GM12864 (cell line): ENCODE measurements at places on chromosomes 6 and 20.
A peak's percentile ranks its signal among the peaks of the same experiment; 100 is the strongest.

- DNase-seq: no peak
Observed at GRCh38 chr6:6859105-6859504, 248.7 kb upstream of the RREB1 start.

- DNase-seq: peak; percentile 30
Observed at GRCh38 chr20:53154540-53154939, 182.4 kb downstream of the TSHZ2 start.

GRCh38 chr6:110542311-110543024 is 66.1 kb upstream of the SLC22A16 start:
- DNase-seq: no peak

- DNase-seq: no peak
Observed at GRCh38 chr6:134117409-134117808, 65.0 kb upstream of the SLC2A12 start.

DNA sequence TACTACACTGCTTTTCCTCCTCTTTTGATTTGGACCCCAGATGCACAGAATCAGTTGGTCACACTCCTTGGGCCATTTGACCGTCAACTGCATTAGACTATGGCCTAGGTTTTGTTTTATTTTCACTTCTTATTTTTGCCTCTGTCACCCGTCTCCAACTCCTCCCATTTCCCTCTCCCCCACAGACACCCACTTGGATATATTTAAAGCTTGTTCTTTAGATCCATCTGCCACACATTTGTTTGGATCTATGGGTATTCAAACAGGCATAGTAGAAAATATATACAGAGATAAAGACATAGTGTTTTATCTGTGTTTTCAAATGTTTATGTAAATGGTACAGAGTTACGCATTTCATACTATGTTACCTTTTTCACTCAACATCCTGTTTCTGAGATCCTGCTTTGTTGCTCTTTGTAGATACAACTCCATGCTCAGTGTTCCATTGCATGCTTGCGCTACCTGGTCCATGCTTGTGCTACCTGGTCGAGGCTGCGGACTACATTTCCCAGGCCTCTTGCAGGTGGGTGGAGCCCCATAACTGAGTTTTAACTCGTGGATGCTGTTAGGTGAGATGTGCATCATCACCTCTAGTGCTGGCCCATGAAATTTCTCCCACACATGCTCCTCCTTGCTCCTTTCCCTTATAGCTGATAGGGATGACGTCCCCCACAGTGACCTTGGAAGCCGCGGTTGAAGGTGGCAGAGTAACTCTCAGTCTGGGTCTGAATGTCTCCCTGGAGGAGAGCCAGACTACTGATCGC is 11.5 kb upstream of the PREX1 start:
- no peak for DNase-seq

DNA sequence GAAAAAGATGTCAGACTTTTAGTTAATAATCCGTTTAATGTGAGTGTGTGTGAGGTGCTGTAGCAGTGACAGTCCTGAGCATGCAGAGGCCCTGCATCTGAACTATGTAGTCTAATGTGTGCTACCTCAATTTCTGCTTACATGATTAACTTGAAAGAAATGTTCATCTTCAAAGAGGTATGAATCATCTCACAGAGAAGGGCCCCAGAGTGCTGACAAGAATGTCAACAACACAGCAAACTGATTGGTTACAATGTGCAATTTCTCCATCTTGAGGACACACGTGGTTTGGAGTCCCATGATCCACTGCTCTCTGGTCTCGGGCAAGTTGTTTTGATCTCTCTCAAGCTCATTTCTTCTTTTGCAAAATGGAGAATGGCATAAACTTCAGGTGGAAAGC is 61.7 kb upstream of the EMILIN3 start:
- DNase-seq: no peak

DNA sequence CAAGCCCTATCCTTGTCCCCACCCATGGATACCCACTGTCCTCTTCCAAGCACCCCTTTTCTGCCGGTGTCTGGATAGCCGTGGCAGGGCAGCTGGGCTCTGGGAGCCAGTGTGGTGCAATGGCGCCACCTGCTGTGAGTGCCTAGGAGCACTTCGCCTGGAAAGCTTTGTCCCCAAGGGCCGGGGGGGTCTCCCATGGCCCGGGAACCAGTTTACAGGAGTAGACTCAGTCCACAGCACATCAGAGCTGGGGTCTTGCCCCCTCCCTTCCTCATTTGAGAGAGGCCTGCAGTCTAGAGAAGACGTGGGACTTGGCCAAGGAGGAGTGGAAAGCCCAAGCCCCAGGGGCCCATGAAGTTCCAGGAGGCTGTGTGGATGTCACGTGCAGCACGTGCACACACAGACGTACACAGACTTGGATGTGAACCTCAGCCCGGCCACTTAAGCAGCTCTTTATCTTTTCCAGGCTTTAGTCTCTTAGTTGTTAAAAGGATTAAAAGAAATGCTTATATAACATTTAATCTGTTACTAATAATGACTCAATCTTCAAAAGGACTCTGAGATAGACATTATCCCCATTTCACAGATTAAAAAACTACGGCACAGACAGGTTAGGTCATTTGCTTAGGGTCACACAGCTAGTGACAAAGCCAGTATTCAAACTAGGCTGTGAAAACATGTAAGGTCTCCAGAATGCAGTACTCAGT is 40.9 kb upstream of the CDH22 start:
- no peak for DNase-seq

DNA sequence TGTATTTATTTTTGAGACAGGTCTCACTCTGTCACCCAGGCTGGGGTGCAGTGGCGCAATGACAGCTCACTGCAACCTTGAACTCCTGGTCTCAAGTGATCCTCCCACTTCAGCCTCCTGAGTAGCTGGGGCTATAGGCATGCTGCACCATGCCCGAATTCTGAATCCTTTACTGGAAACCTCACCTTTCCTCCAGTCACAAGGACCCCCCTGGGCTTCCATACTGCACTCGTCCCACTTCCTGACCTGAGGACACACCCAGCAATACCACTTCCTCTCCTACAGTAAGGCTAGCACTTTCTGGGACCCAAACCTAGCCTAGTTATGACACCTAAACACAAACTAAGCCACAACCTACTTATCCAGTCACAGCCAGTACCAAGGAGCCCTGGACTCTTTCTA is 68.2 kb downstream of the FAM217A start:
- no peak for DNase-seq

GRCh38 chr6:79403563-79403962 is 133.7 kb downstream of the LCA5 start:
- no peak for DNase-seq

- no peak for DNase-seq
Observed at GRCh38 chr6:33808641-33809180, 4.9 kb upstream of the MLN start.

DNA sequence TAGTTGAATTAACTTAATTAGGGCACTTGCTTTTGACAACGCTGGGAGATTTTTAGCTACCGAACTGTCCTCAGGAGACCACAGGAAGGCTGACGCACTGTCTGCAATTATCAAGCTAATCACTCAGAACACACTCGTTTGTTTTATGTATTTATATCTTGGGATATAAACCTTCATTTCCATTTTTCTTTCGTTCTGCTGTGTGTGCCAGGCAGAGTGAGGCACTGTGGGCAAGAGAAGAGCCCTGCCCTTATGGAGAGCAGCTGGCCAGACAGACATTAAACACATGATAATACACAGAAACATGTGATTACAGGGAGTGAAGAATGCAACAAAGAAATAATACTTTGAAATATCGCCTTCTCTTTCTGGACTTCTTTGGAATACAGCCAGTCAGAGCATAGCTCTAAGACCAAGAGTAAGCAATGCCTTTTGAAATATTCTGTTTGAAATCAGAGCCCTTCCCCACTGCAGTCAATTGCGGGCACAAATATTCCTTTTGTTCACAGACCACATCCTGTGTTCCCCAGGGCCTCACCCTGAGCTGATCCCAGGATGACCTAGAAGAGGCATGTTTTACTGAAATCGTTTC is 96.8 kb downstream of the ANKRD60 start:
- DNase-seq: no peak

DNA sequence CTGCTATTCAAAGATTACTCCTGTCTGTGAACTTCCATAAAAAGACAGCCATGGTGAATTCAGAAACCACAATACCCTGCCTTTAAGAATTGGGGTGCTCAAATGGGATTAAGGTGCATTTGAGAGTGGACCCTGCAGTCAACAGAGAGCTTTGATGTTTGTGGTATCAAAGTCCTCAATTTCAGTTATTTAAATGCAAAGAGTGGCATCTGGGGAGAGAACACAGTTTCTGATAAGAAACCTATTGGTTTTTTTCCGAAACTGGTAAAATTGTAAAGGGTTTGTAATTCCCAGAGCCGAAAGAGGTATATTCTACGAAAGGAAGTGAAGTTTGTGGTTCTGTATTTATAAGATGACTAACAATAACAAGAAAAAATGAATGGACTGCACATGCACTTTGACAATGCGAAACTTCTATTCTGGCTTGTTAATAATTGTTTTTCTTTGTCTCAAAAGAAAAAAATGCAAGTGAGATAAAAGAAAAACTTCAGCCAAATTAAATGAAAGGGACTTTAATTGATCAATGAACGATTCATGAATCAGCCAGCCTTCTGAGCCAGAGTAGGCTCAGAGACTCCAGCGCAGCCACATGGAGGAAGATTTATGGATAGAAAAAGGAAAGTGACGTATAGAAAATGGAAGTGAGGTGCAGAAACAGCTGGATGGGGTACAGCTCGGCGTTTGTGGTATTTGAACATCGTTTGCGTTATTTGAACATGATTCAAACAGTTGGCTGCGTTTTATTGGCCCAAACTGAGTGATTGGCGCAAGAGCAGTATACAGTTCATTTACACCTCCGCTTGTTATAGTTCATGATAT is 70.5 kb upstream of the DUSP22 start:
- no peak for DNase-seq

DNA sequence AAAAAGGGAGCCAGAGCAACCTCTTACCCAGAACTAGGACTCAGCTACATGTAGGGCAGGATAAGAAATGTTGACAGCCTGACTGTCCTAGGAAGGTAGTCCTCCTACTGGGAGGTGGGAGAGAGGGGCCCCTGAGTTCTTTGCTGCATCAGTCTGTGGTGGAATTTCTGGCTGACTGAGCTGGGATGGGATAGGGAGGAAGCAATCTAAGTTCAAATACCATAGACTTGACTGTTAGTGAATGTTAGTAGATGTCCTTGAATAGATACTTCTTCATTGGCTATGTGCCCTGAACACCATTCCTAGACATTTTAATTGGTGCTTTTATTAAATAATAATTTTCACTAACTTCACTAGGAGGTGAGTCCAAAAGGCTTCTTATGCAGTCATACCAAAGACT is 1343.6 kb upstream of the CITED2 start:
- DNase-seq: no peak

DNA sequence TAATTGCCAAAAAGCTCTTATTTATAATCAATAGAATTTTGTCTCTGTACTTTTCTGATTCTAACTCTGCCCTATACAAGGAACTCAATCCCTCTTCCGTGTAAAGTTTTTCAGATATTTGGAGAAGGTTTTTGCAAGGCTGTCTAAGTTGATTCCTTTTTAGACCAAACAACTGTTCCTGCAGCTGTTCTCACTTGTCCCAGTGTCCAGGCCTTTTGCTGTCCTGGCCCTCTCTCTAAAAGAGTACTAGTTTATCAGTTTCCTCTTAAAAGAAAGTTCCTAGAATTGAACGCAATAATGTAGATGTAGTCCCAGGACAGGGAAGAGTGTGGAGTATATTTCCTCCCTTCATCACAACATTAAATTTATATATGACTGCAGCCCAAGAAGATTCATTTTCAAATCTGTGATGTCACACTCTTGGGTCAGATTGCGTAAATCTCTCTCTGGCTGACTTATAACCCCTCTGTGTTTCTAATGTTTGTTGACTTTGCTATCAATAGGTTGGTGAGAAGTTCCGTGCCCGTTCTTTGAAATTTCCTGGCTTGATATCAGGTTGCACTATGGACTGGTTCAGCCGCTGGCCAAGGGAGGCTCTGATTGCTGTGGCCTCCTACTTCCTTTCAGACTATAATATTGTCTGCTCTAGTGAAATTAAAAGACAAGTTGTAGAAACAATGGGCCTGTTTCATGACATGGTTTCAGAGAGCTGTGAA is 139.4 kb upstream of the GLP1R start:
- no peak for DNase-seq

- DNase-seq: no peak
Observed at GRCh38 chr6:143664171-143664570, 13.6 kb upstream of the PHACTR2 start.

- no peak for DNase-seq
Observed at GRCh38 chr6:62035952-62036351, 250.1 kb downstream of the KHDRBS2 start.

GRCh38 chr6:116561377-116562018 is 7.9 kb downstream of the CALHM4 start:
- peak; percentile 24 for DNase-seq

DNA sequence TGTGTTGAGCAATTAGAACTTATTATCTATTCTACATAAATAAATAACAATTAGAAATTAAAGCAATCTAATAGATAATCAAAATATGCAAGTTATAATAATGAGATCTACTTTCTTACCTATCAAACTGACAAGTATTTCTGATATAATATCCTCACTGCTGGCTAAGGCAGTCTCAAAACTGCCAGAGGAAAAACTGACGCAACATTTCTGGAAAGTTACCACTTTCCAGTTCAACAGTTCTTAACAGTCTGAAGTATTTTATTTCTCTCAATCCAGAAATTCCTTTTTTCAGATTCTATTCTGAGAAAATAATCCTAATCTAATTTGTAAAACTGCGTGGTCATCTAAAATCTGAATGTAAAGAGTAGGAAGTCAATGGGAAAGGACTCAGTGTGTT is 121.0 kb downstream of the TRDN start:
- no peak for DNase-seq

- DNase-seq: no peak
Observed at GRCh38 chr6:33118525-33119123, 42.8 kb downstream of the HLA-DPB1 start.

DNA sequence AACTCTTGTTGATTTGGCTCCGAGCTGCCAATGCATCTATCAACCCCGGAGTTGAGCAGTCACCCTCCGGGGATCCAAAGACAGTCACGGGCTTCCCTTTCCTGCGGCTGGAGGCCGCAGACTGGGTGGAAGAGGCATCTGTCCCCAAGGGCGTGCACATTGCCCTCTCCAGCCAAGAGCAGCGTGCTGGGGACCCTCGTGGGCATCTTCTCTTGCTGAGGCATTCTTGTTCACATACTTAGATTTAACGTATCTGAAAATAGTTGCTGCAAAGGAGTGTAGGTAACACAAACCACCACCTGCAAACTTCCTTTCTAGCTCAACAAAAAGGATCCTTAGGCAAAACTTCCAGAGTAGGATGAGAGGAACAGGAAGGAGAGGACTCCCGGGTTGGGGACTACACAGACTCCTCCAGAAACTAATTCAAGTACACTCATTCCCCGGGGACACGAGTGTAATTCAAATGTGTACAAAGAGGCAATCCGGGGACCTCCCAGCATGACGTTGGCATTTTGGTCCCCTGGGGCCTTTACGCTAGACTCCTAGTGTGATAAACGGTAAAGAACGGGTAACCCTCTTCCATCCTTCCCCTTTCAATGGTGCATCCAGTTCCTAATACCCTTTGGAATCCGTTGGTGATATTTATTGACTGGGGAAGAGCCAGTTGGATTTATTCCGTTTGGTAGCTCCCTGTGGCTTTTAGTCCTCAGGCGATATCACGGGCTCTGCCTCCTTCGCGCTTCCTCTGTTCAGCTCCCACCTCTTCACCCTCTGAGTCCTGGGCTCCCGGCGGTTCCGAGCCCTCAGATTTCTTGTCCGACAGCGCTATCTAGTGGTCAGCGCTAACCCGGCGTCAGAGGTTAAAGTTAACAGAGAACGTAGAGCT is 2.7 kb upstream of the COL12A1 start:
- DNase-seq: no peak

GRCh38 chr6:7882505-7883257 is 27.9 kb downstream of the TXNDC5 start:
- DNase-seq: no peak
